ENCODE measurements at places on chromosomes 7 and 10.

GRCh38 chr7:4460597-4460996, 221.5 kb upstream of the FOXK1 start:
- DNase-seq = peak; percentile 8

GRCh38 chr7:117844678-117845077, 28.6 kb downstream of the CTTNBP2 start:
- no peak for DNase-seq

- DNase-seq = no peak
These were observed 147.9 kb upstream of the FZD8 start for GRCh38 chr10:35789996-35790395.

DNA sequence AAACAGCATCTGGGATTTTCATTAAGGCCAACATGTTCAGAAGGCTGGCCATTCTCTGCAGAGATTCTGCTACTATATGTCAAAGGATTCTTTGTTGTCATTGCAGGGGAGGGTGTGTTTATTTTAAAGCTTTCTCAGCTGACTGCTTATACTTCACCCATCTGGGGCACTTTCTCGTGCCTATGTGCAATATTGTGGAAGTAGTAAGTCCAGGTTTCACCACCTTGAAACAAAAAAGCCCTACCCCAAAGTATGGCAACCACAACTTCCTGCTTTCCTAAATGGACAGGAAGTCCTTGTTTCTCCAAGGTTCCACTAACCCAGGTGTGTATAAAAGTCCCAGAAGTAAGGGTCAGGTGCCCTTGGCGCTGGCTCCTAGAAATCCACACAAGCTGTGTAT, 58.7 kb upstream of the COL1A2 start:
- DNase-seq = no peak

DNA sequence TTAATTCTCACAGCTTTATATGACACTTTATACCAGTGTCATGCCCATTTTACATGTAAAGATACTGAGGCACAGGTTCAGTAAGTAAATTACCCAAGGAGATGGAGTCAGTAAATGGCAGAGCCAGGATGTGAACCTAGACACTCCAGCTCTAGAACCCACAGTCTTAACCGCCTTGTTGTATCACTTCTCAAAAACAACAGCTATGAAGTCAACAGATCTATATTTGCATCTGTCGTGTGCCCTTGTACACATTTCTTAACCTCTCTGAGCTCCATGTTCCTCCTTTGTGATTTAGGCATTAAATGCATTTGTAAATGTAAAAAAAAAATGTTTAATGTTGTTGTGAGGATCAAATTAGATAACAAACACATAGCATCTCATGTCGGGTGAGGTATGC, 716.2 kb downstream of the SUGCT start:
- no peak for DNase-seq

- DNase-seq = no peak
These were observed 82.0 kb downstream of the MKX start for GRCh38 chr10:27663621-27664020.

GRCh38 chr7:123522066-123522465, 12.3 kb downstream of the IQUB start:
- no peak for DNase-seq

DNA sequence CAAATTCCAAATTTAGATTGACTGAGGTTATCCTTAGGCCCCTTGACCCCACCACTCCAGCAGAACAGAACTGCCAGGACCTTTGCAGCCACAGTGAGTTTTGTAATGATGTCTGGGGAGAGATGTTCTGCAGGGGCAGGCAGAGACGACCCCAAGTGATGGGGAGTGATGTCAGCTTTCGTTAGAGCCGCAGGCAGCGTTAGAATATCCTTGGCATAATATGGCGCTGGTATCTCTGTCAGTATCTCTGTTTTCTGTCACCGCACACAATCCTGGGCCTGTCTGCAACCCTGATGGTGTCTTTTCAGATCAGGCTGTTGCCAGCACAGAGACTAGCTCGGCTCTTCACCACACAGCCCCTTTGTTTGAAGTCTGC, 1083.6 kb downstream of the KCNMA1 start:
- no peak for DNase-seq

GRCh38 chr10:17432723-17433122, 21.7 kb downstream of the ST8SIA6 start:
- DNase-seq = no peak

DNA sequence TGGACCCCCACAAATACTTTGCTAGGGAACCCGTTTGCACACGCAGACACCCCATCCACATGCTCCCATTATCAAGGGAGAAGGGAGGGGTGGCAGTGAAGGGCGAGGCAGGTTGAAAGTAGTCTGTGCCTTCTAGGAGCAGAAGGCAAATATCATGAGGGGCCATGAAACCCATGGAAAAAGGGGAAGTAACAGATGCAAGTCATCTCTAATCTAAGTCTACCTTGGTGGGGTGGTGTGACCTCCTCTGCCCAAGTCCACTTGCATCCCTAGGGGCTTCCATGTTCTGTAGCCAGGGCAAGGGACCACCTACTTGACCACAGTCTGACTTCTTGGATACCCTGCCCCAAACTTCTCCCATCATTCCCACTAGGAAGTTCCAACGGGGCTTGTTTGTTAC, 5.5 kb downstream of the GIMAP6 start:
- no peak for DNase-seq

GRCh38 chr10:126611303-126611702, 59.2 kb downstream of the C10orf90 start:
- DNase-seq = no peak

DNA sequence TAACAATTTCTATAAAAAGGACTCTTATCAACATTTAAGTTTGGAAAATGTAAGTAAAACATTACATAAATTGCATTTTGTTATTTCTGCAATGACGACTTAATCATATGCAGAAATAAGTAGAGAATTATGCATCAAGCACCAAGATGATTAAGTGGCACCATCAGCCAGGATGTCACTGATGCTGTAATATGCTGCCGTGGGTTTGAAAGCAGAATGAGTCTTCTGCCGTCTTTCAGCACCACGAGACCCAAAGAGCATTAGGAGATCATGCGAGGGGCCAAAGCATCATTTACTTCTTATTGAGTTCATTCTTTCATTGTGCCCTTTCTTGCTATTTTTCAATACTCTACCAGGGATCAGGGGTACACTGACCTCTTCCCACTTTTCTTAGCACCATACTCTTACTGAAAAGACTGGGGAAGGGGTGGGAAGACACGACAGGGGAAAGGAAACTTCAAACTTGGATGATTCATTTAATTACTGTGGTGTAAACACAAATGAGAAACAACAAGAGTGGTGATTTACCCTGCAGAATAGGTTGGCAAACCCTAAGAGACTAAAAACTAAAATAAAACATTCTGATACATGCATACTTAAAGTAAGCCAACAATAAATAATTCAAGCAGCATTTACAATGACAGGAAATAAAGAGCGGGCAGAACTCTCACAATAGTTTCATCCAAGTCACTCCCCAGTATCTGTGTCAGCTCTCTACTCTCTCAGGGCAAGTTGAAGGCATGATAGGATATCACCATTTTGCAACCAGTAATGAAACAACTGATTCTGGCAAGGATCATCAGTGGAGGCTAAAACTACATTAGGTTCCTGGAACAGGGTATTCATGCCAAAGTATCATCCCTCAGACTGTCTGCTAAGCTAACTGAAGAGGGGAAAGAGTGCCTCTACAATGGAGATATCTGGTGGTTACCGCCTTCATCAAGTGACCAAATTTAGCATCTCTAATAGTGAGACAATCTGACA, 70.8 kb downstream of the CUL2 start:
- DNase-seq = no peak

All from NCI-H187 (cell line).